ENCODE measurements at places on chromosomes 7 and 10. TPM values are rescaled to one million over a fixed set of nuclear protein-coding genes. Genes with fewer than 3 reads are reported as not detected.
A peak's percentile ranks its signal among the peaks of the same experiment; 100 is the strongest.

- no peak for DNase-seq
Observed at GRCh38 chr7:152312316-152312715, 123.5 kb downstream of the KMT2C start.

DNA sequence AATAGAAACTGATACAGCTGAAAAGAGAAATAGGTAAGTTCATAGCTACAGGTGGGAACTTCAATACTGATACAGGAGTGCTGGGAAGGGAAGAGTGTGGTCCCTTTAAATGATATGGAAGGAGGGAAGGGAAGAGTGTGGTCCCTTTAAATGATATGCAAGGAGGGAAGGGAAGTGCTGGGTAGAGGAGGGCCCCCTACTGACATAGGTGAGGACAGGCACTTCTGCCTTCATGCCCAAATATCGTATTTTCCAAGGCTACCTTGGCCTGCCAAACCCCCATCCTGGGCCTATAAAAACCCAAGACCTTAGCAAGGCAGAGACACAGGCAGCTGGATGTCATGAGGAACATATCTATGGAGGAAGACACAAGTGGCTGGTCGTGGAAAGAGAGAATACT is 92.3 kb downstream of the MAGI2 start:
- DNase-seq: peak; percentile 10

Gene PTF1A
- not detected for total RNA-seq

- DNase-seq: no peak
Observed at GRCh38 chr10:12529976-12530375, 180.6 kb downstream of the CAMK1D start.

Gene PDK4
- 0.71 TPM for total RNA-seq

GRCh38 chr10:110893559-110894179 is 21.9 kb downstream of the PDCD4 start:
- peak; percentile 2 for DNase-seq

Gene CHST3
- total RNA-seq: 7.5 TPM

Gene RAPGEF5
- total RNA-seq: 1.8 TPM

GRCh38 chr7:93092757-93093370 is 24.9 kb downstream of the SAMD9 start:
- DNase-seq: peak; percentile 11

Gene PRKAR2B
- total RNA-seq: 7.7 TPM

Gene MRC1
- not detected for total RNA-seq

DNA sequence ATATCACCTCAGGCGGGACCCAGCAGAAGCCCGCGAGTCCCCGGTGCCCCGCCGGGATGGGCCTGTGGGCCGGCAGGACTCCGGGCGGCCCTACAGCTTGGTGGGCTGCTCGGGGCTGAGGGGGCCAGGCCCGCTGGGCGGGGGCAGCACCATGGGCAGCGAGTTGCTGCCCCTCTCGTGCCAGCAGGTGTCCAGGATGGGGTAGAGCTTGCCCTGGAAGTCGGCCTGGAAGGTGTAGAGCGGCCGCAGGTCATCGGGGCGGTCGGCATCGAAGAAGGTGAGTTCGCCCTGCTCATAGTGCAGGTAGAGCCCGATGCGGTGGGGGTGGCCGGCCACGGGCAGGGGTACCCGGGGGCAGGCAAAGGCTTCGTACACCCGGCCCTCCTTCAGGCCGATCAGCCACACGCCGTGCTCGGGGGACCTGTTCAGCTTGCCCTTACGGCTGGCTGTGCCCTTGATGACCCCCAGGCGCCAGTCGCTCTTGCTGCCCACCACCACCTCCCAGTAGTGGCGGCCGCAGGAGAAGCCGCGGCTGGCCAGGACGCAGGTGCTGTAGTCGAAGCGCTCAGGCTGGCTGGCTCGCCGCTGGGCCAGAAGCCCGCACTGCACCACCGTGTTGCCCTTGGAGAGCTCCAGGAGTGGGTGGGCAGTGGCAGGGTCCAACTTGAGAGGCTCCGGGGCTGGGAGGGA is 4.3 kb upstream of the NSUN5 start:
- no peak for DNase-seq

DNA sequence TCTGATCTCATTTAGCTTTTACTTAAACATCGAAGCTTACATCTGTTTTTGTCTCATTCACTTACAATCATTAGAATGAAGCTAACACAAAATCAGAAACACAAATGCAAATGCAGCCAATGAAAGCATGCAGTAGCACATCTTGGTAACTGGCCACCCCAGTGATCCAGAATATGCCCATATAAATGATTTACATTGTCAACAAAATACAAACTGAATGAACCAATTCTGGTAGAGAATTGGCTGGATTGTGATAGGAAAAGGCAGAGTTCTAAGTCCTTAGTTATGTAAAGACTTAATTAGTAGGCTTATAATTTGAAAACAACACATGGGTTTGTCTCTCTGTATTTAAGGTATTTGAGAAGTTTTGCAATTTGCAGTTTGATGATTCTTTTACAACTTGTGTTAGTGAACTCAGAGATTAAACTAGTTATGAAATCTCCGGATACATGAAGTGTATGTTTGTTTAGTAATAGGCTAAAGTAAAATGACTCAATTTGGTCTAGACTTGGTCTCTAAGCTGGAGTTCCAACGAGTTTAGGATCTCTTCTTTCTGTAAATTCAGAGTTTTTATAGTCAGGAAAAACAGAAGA is 21.2 kb downstream of the TECTB start:
- no peak for DNase-seq

GRCh38 chr7:134778941-134779740 is at the start of gene CALD1:
Gene CALD1 (plus strand): TSS chr7:134779634. CDS start chr7:134867734, 88,100 bp downstream.
- DNase-seq: peak; percentile 100
